ENCODE measurements at places on chromosomes 4 and X.

GRCh38 chr4:85968945-85969819 lies 390.7 kb downstream of the MAPK10 start:
- no peak for DNase-seq

- DNase-seq, result no peak
These were observed 54.0 kb upstream of the RNF128 start for GRCh38 chrX:106672527-106672926.

- no peak for DNase-seq
These were observed 6.0 kb downstream of the CPZ start for GRCh38 chr4:8598391-8599090.

DNA sequence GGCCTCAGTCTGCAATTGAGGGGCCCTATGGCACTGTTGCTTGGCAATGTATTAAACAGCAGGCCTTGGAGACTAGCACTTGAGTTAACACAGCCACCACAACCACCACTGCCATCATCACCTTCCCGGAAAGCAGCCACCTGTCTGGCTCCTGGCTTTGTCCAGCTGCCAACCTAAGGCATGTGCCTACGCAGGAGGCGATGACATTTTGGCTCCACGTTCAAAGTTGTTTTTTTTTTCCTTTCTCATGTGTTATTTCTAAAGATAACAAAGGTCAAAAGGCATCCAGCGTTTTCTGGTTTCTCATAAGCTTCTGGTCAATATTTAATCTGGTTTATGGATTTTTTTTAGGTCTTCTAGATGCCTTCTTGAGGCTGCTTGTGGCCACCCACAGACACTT lies 7.5 kb downstream of the CLDN2 start:
- DNase-seq, result no peak

DNA sequence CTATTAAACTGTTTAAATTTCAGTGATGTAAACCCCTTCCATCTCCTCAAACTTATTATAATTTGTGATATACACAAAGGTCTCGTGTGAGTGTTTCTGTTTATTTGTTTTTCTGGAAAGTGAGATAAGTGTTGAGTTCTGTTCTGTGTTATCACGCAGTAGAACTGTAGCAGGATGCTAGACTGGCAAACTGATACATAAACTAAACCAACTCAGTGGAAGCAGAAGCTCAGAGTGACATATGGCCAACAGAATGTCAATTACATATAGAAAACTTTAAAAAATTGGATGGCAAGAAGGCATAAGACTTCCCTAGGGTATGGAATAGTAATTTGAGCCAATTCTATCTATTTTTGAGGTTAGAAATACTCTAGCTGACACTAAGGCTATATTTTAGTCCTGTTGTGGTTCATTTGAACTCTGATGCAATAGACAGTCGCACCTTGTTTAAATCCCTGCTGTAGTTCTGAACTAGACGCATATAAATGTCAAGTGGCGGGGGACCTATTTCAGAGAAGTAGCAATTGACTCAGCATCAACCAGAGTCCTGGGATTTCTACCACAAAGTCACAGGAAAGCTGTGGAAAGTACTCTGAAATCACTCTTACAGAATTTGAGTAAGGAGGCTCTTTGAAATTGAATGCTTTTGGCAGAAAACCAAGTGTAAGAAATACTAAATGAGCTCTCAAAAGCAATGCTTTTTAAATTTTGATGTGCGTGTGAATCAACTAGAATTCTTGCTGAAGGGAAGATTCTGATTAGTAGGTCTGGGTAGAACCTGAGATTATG lies 294.4 kb downstream of the INPP4B start:
- DNase-seq, result no peak

GRCh38 chr4:95798727-95799126 lies 41.2 kb upstream of the PDHA2 start:
- no peak for DNase-seq

GRCh38 chr4:20351360-20352162 lies 99.9 kb downstream of the SLIT2 start:
- DNase-seq, result no peak

DNA sequence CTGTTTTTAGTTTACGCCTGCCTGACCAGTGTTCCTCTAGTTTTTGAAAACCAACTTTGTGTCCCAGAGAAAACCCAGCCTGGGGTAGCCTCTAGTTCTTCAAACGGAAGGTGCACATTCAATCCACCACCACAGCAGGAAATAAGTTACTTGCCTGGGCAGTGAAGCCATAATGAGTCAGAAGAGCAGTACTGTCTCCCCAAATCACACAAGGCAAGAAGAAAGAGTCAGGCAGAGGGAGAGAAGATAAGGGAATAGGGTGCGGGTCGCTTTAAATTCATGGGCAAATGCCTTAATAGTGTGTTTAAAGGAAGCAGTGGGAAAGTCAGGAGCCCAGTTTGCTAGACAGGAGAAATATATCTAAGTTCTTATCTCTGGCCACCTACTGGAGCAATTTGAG lies 333.8 kb upstream of the GRIA3 start:
- no peak for DNase-seq

- DNase-seq, result no peak
These were observed 11.8 kb upstream of the ZNF630 start for GRCh38 chrX:48083212-48083611.

- no peak for DNase-seq
These were observed 1459.9 kb downstream of the PCDH7 start for GRCh38 chr4:32180086-32180485.

Data from GM12892 (cell line).